ENCODE measurements at places on chromosomes 12 and 14.

DNA sequence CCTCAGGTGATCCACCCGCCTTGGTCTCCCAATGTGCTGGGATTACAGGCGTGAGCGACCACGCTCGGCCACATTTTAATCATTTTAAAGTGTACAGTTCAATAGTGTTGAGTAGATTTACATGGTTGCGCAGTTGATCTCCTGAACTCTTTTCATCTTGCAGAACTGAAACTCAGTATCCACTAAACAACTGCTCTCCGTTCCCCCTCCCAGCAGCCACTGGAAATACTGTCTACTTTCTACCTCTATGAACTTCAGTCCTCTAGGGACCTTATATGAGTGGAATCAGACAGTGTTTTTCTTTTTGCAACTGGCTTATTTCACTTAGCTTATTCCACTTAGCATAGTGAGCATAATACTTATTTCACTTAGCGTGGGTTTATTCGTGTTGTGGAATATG is 53.7 kb downstream of the KCTD10 start:
- no peak for DNase-seq

- DNase-seq = no peak
Observed at GRCh38 chr14:28012629-28013415, 753.8 kb upstream of the FOXG1 start.

DNA sequence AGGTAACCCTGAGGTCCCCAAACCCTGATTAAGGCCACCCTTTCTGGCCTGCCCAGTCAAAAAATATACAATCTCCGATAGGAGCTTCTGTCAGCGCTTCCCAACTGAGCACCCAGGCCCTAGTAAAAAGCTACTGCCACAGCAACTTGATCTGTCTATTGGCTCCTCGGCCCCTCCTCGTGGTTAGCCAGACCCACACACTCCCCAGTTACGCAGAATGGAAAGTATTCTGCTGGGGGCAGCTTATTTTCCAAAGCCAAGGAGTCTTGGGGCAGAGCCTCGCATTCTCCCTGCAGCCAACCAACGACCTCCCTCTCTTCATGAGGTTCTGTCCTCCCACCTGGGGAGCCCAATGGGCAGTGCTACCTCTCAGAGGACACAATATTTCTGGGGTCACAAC is 32.1 kb downstream of the FMNL3 start:
- DNase-seq = no peak

- no peak for DNase-seq
Observed at GRCh38 chr12:132046561-132046960, 96.8 kb downstream of the EP400 start.

GRCh38 chr12:115998794-115999478 is 278.6 kb downstream of the MED13L start:
- DNase-seq = no peak

GRCh38 chr12:38508246-38508645 is 191.7 kb downstream of the ALG10B start:
- no peak for DNase-seq

- no peak for DNase-seq
Observed at GRCh38 chr14:21015312-21015711, 9.5 kb downstream of the NDRG2 start.

DNA sequence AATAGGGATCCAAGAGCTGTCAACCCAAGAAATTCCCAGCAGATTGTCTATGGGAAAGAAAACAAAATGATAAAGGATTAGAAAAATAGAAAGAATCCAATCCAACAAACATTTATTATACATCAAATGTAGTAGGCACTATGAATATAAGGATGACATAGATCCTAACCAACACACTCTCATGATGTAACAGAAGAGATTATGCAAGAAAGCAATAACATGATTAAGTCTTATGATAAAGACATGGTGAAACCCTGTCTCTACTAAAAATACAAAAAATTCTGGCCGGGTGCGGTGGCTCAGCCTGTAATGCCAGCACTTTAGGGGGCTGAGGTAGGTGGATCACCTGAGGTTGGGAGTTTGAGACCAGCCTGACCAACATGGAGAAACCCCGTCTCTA is 2.7 kb downstream of the MED6 start:
- DNase-seq = no peak

- no peak for DNase-seq
Observed at GRCh38 chr14:82796086-82796485, 1262.4 kb upstream of the SEL1L start.

DNA sequence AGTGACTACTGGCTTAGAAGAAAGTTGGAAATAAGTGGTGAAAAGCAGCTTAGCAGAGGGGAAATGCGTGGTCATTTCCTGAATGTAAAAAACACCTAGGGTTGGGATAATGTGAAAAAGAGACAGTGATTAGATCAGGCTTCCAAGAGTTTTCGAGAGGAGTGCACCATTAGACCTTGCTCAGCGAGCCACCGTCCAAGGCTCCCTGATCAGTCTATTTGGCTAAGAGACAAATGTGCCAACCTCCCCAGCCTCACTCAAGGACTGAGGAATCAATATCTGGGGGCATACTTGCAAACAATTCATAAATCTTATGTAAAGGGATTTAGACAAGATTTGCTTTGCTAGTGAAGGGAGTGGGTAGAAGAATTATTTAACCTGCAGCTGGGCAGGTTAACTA is 594.5 kb downstream of the NRXN3 start:
- no peak for DNase-seq

DNA sequence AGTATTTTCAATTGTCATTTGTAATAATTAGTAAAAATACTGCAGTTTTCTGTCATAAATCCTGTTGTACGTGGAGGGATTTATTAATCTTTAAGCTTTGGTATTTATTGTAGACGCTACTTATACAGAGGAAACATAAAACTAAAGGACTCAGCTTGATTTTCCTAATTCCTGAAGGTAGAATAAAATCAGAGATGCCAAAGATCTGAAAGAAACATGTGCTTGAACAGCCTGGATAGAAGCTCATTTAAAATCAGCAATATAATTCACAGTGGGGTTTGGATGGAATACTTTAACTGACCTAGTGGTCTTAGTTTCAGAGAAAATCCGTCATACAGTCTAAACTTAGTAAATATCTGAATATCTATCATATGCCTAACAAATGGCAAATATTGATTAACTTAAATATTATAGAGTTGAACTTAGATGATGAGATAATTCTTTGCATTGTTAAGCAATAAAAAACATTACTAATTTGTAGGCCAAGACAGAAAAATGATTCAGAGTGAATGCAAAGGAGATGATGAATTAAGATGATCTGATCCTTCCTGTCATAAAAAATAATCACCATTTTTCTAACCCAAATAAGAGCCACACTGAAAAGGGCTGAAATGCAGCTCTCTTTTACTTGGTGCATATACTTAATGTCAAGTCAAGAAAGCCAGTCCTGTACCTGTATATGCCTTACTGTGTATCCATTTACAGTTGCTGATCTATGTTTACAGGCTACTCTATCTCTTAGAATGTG is 397.1 kb upstream of the DCN start:
- no peak for DNase-seq

GRCh38 chr12:52024845-52025230 is 18.1 kb downstream of the TAMALIN start:
- DNase-seq = no peak

GRCh38 chr14:42214981-42215491 is 608.4 kb downstream of the LRFN5 start:
- no peak for DNase-seq

GRCh38 chr12:3139760-3140159 is 62.6 kb downstream of the TSPAN9 start:
- no peak for DNase-seq

GRCh38 chr12:15933751-15934150 is 22.6 kb downstream of the DERA start:
- DNase-seq = no peak

GRCh38 chr12:118055144-118055557 is 5.8 kb downstream of the WSB2 start:
- peak; percentile 34 for DNase-seq

- peak; percentile 10 for DNase-seq
Observed at GRCh38 chr14:65287264-65288131, 125.0 kb upstream of the FUT8 start.

DNA sequence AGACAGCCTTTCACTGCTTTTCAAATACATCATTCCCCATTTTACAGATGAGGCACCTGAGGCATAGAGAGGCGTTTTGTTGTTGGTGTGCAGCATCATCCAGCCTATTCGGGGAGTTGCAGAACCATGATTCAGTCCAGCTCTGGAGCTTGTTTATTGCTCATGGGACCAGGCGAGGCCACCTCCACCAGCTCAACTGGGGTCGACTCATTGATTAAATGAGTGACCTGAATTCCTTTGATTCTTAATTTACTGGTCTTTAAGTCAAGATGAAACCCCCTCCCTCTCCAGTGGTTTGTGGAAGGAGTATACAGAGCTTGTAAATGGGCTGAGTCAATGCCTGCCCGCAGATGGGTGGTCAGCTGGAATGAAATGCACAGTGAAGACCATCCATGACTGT is 161.9 kb downstream of the CHST11 start:
- DNase-seq = no peak

- DNase-seq = no peak
Observed at GRCh38 chr12:25550186-25550585, 2.9 kb downstream of the LMNTD1 start.

DNA sequence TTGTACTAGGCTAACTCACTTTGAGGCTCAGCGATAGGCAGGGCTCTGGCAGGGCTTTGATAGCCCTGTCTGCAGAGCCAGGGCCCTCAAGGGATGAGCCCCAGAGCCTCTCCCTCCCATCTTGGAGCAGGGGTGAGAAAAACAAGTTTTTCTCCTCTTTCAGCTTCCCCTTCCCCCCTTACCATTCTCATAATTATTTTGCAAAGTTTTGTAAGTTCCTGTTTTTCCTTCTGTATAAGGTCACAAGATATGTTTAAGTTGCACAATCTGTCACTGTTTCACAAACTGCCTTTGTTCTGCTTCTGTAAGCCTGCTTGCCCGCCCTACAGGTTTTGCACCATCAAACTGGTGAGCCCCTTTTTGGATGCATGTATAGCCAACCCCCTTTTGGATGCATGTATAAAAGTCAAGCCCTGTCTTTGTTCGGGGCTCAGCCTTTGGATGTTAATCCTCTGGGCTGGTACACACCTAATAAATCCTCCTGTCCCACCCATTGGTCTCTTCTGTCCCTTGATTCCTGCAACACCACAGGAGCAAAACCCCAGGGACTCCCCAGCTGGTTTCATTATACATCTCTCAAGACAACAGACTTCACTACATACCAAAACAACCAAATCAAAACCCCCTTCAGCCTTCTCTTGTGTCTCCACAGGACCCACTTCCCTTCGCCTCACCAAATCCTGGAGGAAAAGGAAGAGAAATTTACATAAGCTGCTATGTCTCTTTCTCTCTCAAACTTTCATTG is 52.5 kb upstream of the RESF1 start:
- no peak for DNase-seq

- no peak for DNase-seq
Observed at GRCh38 chr14:31122921-31123320, 84.7 kb downstream of the HECTD1 start.

GRCh38 chr14:64817631-64818030 is 62.1 kb downstream of the SPTB start:
- DNase-seq = no peak

GRCh38 chr14:50063876-50064420 is 52.4 kb downstream of the VCPKMT start:
- DNase-seq = no peak

- no peak for DNase-seq
Observed at GRCh38 chr14:55254581-55254980, 16.6 kb upstream of the FBXO34 start.

DNA sequence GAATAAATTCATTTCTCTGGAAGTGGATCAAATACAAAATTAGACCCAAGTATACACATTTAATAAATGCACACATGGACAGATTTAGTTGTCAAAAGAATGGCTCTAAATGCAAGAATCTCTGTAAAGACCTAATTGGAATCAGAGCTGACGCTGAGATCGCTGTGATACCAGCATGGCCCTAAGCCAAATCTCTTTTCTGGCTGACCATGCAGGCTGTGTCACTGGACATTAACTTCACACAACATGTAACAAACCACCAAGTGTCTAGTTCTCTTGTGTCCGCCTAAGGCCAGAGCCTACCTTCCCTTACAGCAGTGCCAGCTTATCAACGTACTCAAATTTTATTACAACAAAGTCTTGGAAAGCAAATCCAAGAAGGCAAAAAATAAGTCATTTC is 127.5 kb downstream of the MED13L start:
- DNase-seq = no peak
